ENCODE measurements at places on chromosomes 7 and 10. TPM values are rescaled to one million over a fixed set of nuclear protein-coding genes. Genes with fewer than 3 reads are reported as not detected.

GRCh38 chr10:13991353-13991752, 339.4 kb downstream of the FRMD4A start:
- H3K4me3 ChIP-seq: no peak overlapping the region
- no peaks in the 10 kb centered on the region for H3K27me3 ChIP-seq
- DNase-seq: no peak
- H3K27ac ChIP-seq: peak overlapping the region; percentile 70

DNA sequence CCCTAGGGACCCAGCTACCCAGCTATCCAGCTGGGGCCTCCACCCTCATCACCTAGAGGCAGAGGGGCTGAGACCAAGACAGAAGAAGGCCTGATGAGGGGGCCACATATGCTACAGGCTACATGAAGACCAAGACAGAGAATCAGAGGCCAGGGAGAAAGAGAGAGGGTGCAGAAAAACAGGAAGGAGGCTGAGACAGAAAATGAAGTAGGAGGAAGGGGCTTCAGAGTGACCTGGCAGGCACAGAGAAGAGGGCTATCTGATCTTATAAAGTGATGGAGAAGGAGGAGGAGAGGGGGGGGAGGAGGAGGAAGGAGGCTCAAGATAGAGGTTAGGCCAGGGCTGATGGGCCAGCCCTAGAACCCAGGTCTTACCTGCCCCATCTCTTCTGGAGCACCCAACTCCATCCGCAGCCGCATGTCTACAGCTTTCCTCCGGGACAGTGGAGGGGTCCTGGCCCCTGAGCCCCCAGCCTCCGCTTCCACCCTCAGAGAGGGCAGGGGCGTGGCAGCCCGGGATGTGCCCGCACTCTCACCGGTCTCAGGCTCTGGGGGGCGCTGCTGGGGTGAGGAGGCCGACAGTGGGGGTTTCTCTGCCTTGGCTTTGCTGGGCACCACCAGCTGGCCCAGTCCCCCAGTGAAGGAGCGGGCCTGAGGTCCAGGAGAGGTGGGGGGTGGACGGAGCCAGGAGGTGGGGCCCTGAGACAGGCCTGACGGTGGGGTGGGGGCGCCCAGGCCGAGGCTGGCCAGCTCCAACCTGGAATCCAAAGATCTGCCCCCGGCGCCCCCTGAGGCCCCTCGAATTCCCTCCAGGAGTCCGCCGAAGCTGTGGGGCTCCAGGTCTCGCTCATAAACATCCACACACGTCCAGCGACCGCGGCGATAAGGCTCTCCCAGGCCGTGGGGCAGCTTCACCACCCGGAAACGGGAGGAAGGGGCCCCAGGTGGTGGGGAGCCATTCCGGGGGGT, 1.8 kb downstream of the TSC22D4 start:
- no peak for DNase-seq
- H3K4me3 ChIP-seq: peak overlapping the region; percentile 89
- peaks cover 30% of the 10 kb centered on the region for H3K4me1 ChIP-seq
- H3K36me3 ChIP-seq: peaks cover 14% of the 10 kb centered on the region
- H3K27me3 ChIP-seq: no peaks in the 10 kb centered on the region
- H3K27ac ChIP-seq: peak overlapping the region; percentile 87

- peaks cover 88% of the 10 kb centered on the region for H3K27me3 ChIP-seq
- no peak overlapping the region for H3K4me3 ChIP-seq
Observed at GRCh38 chr7:122257056-122257455, 47.5 kb downstream of the FEZF1 start.

Gene CTAGE4
- not detected for total RNA-seq

Gene TAS2R40
- total RNA-seq: not detected
